ENCODE measurements at places on chromosomes 11 and 22. TPM values are rescaled to one million over a fixed set of nuclear protein-coding genes. Genes with fewer than 3 reads are reported as not detected.

GRCh38 chr11:6824136-6824823, 21.2 kb upstream of the OR10A5 start:
- no peaks in the 10 kb centered on the region for H3K27me3 ChIP-seq
- DNase-seq: no peak
- no peaks in the 10 kb centered on the region for H3K36me3 ChIP-seq
- no peak overlapping the region for H3K27ac ChIP-seq

- H3K27me3 ChIP-seq: no peaks in the 10 kb centered on the region
- peaks cover 24% of the 10 kb centered on the region for H3K4me1 ChIP-seq
- no peak for DNase-seq
- no peak overlapping the region for H3K4me3 ChIP-seq
Observed at GRCh38 chr11:133930767-133931448, 25.9 kb downstream of the IGSF9B start.

DNA sequence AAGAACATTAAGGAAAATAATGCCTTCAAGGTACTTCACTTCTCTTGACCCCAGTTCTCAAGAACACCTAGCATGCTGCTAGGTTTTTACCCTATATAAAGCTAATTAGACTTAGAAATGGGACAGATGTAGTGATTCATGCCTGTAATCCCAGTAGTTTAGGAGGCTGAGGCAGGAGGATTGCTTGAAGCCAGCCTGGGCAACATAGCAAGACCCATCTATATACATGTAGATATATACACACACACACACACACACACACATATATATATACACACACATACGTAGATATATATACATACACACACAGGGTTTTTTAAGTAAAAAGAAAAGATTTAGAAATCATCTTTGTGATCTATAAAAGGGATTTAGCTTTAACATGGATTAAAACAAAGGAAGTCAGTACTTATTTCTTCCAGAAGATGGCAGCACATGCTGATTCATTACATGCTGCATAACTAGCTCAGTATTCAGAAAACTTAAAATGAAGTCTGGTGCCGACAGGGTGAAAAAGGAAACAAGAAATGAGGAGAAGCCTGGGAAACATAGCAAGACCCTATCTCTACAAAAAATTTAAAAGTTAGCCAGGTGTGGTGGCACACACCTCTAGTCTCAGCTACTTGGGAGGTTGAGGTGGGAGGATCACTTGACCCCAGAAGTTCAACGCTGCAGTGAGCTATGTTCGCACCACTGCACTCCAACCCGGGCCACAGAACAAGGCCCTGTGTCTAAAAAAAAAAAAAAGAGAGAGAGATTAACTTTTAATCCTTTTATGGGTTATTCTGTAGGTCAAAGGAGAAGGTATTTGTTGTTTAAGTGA, 28.5 kb upstream of the RBX1 start:
- no peak for DNase-seq
- no peaks in the 10 kb centered on the region for H3K27me3 ChIP-seq
- peaks cover 4% of the 10 kb centered on the region for H3K4me1 ChIP-seq
- no peak overlapping the region for H3K27ac ChIP-seq
- H3K4me3 ChIP-seq: no peak overlapping the region
- peaks cover 16% of the 10 kb centered on the region for H3K36me3 ChIP-seq

- H3K27ac ChIP-seq: no peak overlapping the region
- H3K4me3 ChIP-seq: no peak overlapping the region
- no peaks in the 10 kb centered on the region for H3K27me3 ChIP-seq
- H3K4me1 ChIP-seq: no peaks in the 10 kb centered on the region
- no peaks in the 10 kb centered on the region for H3K36me3 ChIP-seq
- no peak for DNase-seq
Observed at GRCh38 chr11:23288003-23288783, 427.9 kb upstream of the CCDC179 start.

DNA sequence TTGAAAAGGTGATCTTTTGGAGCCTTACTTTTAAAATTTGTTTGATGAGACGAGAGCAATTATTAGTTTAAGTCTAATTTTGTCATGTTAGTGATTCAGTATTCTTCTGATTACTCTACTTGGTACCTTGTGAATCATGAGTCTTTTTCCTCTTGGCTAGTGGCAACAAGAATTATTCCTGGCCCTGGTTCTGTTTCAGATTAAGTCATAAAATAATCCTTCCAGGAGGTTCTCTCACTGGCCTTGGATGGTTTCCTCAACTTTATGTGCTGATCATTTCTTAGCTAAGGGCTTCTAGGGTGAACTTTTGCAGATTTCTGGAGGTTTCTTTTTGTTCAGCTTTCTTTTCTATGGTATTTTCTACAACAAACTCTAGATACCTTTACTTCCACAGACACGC, 741.8 kb upstream of the LUZP2 start:
- no peaks in the 10 kb centered on the region for H3K36me3 ChIP-seq
- H3K27ac ChIP-seq: no peak overlapping the region
- H3K4me3 ChIP-seq: no peak overlapping the region
- no peak for DNase-seq
- no peaks in the 10 kb centered on the region for H3K27me3 ChIP-seq
- no peaks in the 10 kb centered on the region for H3K4me1 ChIP-seq

- peak overlapping the region; percentile 98 for H3K27ac ChIP-seq
- peak overlapping the region; percentile 93 for H3K4me3 ChIP-seq
- no peak for DNase-seq
Observed at GRCh38 chr11:74749127-74749964, 697 bp downstream of the RNF169 start.

GRCh38 chr22:23069502-23070357, 589 bp upstream of the GNAZ start:
- peak overlapping the region; percentile 73 for H3K27ac ChIP-seq
- H3K4me3 ChIP-seq: peak overlapping the region; percentile 79
- H3K36me3 ChIP-seq: no peaks in the 10 kb centered on the region
- H3K4me1 ChIP-seq: peaks cover 37% of the 10 kb centered on the region

- H3K4me1 ChIP-seq: no peaks in the 10 kb centered on the region
- no peaks in the 10 kb centered on the region for H3K36me3 ChIP-seq
- DNase-seq: no peak
Observed at GRCh38 chr22:30265131-30265720, 1.4 kb downstream of the OSM start.

GRCh38 chr11:106091480-106092123, 14.1 kb downstream of the AASDHPPT start:
- DNase-seq: no peak
- H3K4me1 ChIP-seq: no peaks in the 10 kb centered on the region
- H3K27ac ChIP-seq: no peak overlapping the region
- H3K36me3 ChIP-seq: peaks cover 11% of the 10 kb centered on the region
- H3K27me3 ChIP-seq: no peaks in the 10 kb centered on the region
- H3K4me3 ChIP-seq: no peak overlapping the region

GRCh38 chr22:46894081-46894671, 131.7 kb downstream of the TBC1D22A start:
- H3K27me3 ChIP-seq: no peaks in the 10 kb centered on the region
- H3K4me3 ChIP-seq: no peak overlapping the region
- no peaks in the 10 kb centered on the region for H3K36me3 ChIP-seq
- H3K27ac ChIP-seq: peak overlapping the region; percentile 7
- DNase-seq: no peak

DNA sequence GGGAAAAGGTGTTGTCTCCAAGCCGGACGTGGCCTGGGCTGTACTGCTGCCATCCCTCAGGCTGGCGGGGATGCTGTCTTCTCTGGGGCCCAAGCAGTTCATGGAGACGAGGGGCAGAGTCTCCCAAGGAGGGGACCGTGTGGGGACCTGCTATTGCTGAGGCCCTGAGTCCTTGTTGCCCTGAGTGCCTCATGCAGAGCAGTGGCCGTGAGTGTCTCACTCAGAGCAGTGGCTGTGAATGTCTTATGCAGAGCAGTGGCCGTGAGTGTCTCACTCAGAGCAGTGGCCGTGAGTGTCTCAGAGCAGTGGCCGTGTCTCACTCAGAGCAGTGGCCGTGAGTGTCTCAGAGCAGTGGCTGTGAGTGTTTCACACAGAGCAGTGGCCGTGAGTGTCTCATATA, 54.7 kb downstream of the GRAMD4 start:
- no peaks in the 10 kb centered on the region for H3K27me3 ChIP-seq
- DNase-seq: no peak
- H3K27ac ChIP-seq: no peak overlapping the region

- H3K4me1 ChIP-seq: no peaks in the 10 kb centered on the region
- H3K36me3 ChIP-seq: no peaks in the 10 kb centered on the region
- no peak for DNase-seq
- no peak overlapping the region for H3K27ac ChIP-seq
Observed at GRCh38 chr11:115241899-115242298, 262.3 kb downstream of the CADM1 start.

DNA sequence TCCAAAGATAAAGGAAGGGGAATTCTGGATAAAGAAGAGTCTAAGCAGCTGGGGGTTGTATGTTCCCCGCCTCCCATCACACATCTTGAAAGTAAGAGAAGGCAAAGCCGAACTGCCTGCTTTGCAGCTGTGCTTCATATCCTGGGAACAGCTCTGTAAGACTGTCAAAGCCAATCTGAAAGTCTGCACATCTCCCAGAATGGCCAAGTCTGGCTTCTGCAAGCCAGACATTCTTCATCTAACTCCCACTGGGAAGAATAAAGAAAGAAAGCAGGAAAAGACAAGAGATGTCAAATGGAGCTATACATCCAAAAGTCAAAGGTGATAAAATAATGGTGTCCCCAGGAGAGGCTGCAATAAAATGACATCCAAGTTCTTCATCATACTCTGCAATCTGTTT, 15.4 kb downstream of the MORC2 start:
- H3K36me3 ChIP-seq: peaks cover 18% of the 10 kb centered on the region
- H3K4me1 ChIP-seq: peaks cover 15% of the 10 kb centered on the region
- no peak for DNase-seq
- H3K4me3 ChIP-seq: no peak overlapping the region

GRCh38 chr11:31794548-31794947, 16.6 kb downstream of the PAX6 start:
- peaks cover 23% of the 10 kb centered on the region for H3K4me1 ChIP-seq
- no peaks in the 10 kb centered on the region for H3K36me3 ChIP-seq
- no peak for DNase-seq
- H3K27ac ChIP-seq: no peak overlapping the region
- H3K4me3 ChIP-seq: no peak overlapping the region

GRCh38 chr11:120482149-120482548, 29.4 kb upstream of the GRIK4 start:
- no peak overlapping the region for H3K4me3 ChIP-seq
- no peaks in the 10 kb centered on the region for H3K4me1 ChIP-seq
- H3K27ac ChIP-seq: no peak overlapping the region
- H3K36me3 ChIP-seq: peaks cover 12% of the 10 kb centered on the region
- no peaks in the 10 kb centered on the region for H3K27me3 ChIP-seq
- no peak for DNase-seq

DNA sequence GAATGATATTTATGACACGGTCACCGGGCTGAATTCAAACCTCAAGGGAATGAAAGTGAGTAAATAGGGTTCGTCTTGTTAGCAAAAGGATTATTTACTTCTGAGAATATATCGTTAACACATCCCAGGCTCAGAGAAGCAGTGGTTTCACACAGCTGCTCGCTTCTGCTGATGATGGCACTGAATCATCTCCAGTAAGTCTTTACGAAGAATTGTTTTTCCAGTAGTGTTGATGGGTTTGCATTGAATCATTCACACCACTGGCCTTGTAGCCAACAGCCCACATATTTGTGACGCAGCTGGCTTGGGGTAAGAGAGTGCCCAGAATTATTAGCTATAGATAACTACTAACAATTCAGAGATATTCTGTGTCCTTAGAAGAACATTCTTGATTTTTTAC, 236.3 kb downstream of the CADM1 start:
- H3K27ac ChIP-seq: no peak overlapping the region
- DNase-seq: no peak

DNA sequence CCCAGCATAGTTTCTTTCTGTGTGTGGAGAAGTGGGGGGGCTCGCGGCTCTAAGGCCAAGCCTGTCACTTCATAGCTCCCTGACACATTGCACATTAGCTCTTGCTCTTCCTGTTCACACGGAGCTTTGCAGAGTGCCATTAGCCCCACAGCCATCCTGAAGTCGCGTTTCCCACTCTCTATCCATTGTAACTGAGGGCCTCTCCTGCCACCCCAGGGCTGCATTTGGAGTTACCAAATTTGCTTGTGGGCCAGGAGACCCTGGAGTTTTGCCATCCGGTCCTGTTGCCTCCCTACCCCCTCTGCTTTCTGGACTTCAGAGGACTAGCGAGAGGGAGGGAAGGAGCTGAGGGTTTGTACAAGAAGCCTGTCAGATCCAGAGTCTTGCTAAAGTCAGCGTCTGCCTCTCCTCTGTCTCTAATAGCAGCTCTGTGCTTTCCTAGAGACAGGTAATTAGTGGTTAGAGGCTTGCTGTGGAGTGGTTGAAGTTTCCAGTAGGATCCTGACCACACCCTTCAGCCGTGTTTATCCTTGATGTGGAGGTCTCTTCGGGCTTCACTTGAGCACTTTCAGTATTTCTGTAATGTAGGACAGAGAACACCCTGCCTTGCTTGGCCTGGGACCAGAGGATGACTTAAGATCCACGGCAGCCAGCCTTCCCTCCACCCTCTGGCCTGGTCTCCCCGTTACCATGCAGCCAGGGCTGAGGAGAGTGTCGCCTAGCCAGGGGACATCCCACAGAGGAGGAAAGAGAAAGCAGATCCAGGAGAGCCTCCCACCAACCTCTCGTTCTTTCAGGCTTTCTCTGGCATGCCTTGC, 14.1 kb downstream of the DCPS start:
- H3K4me3 ChIP-seq: no peak overlapping the region
- peaks cover 24% of the 10 kb centered on the region for H3K4me1 ChIP-seq
- H3K27me3 ChIP-seq: no peaks in the 10 kb centered on the region
- DNase-seq: peak; percentile 93
- H3K27ac ChIP-seq: peak overlapping the region; percentile 84

DNA sequence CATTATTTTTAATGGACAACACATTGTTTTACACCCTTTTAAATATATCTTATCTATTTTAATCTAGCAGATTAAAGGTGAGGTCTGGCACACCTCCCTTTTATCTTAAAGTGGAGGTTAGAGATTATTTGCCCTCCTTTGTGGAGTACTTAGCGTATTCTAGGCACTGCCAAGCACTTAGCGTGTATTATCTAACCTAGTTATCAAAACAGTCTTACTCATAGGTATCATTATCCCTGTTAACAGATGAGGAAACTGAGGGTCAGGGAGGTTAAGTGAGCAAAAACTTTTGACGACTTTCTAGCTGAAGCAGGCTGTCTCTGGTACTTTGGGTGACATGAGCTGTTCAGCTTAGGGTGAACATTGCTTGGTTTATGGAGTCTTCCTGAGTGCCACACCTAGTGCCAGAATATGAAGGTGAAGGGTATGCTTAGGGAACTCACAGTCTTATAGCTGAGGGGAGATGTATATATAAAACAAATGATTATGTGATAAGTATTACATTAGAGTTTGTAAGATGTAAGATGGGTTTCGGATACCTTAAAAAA, 55.0 kb downstream of the ZNRF3 start:
- H3K27me3 ChIP-seq: no peaks in the 10 kb centered on the region
- H3K27ac ChIP-seq: no peak overlapping the region
- no peak overlapping the region for H3K4me3 ChIP-seq
- peaks cover 17% of the 10 kb centered on the region for H3K4me1 ChIP-seq
- DNase-seq: no peak

BBOX1 gene
- polyA plus RNA-seq: not detected

SMDT1 gene
- 187 TPM for polyA plus RNA-seq

OR5T3 gene
- not detected for polyA plus RNA-seq

PTS gene
- polyA plus RNA-seq: 86.5 TPM

MAP6 gene
- polyA plus RNA-seq: 0.60 TPM

SYT9 gene
- not detected for polyA plus RNA-seq

KCNQ1OT1 gene
- under 0.01 TPM for polyA plus RNA-seq

FAM83F gene
- polyA plus RNA-seq: 19.5 TPM

SERHL2 gene
- 2.4 TPM for polyA plus RNA-seq

NNMT gene
- 208 TPM for polyA plus RNA-seq

TBCEL gene
- 4.4 TPM for polyA plus RNA-seq

BIRC3 gene
- 84.8 TPM for polyA plus RNA-seq

CLCF1 gene
- polyA plus RNA-seq: 6.5 TPM

OR1S1 gene
- polyA plus RNA-seq: not detected

NLRX1 gene
- 9.3 TPM for polyA plus RNA-seq

RASD2 gene
- 12.0 TPM for polyA plus RNA-seq

BET1L gene
- 39.0 TPM for polyA plus RNA-seq
